ENCODE measurements at places on chromosomes 6 and 20. TPM values are rescaled to one million over a fixed set of nuclear protein-coding genes. Genes with fewer than 3 reads are reported as not detected.

Gene PRDM1
- total RNA-seq, result 1.8 TPM

Gene ENPP3
- total RNA-seq, result 0.42 TPM

Gene FOXP4
- 10.8 TPM for total RNA-seq

DNA sequence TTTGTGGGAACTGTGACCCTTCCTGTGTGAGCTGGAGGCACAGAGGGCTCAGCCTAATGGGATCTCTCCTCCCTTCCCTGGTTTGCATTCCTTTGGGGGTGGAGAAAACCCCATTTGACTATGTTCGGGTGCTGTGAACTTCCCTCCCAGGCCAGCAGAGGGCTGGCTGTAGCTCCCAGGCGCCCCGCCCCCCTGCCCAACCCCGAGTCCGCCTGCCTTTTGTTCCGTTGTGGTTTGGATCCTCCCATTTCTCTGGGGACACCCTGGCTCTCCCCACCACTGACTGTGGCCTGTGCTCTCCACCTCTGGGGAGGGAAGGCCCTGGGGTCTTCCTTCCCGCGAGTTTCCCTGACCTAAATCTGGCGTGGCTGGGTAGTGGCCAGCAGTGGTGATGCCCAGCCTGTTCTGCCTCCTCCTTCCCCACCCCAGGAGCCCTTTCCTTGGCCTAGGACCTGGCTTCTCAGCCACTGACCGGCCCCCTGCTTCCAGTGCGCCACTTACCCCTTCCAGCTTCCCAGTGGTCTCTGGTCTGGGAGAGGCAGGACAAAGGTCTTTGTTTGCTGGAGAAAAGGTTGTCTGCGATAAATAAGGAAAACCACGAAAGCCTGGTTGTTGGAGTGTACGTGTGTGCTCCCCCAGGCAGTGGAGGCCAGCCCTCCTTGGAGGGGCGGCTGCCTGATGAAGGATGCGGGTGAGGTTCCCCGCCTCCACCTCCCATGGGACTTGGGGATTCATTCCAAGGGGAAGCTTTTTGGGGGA is 4.9 kb downstream of the VEGFA start:
- no peak for DNase-seq
- H3K4me3 ChIP-seq, result peak overlapping the region; percentile 82
- H3K27me3 ChIP-seq, result no peaks in the 10 kb centered on the region
- peaks cover 39% of the 10 kb centered on the region for H3K36me3 ChIP-seq
- H3K27ac ChIP-seq, result peak overlapping the region; percentile 97
- peaks cover 67% of the 10 kb centered on the region for H3K4me1 ChIP-seq

- DNase-seq, result no peak
- no peaks in the 10 kb centered on the region for H3K36me3 ChIP-seq
- H3K27ac ChIP-seq, result no peak overlapping the region
Measured at GRCh38 chr6:27593200-27593818, 120.4 kb upstream of the ZNF184 start.

- no peak for DNase-seq
- no peaks in the 10 kb centered on the region for H3K27me3 ChIP-seq
- no peak overlapping the region for H3K27ac ChIP-seq
- H3K4me1 ChIP-seq, result no peaks in the 10 kb centered on the region
Measured at GRCh38 chr6:137902699-137903098, 35.6 kb downstream of the TNFAIP3 start.

GRCh38 chr20:25008388-25009217 is 16.1 kb upstream of the APMAP start:
- H3K27ac ChIP-seq, result peak overlapping the region; percentile 67
- no peak overlapping the region for H3K4me3 ChIP-seq
- peaks cover 48% of the 10 kb centered on the region for H3K4me1 ChIP-seq
- no peaks in the 10 kb centered on the region for H3K27me3 ChIP-seq
- DNase-seq, result no peak
- peaks cover 74% of the 10 kb centered on the region for H3K36me3 ChIP-seq

GRCh38 chr6:124008000-124008987 is 204.6 kb downstream of the NKAIN2 start:
- no peaks in the 10 kb centered on the region for H3K36me3 ChIP-seq
- no peak overlapping the region for H3K27ac ChIP-seq
- no peak for DNase-seq
- H3K27me3 ChIP-seq, result no peaks in the 10 kb centered on the region

DNA sequence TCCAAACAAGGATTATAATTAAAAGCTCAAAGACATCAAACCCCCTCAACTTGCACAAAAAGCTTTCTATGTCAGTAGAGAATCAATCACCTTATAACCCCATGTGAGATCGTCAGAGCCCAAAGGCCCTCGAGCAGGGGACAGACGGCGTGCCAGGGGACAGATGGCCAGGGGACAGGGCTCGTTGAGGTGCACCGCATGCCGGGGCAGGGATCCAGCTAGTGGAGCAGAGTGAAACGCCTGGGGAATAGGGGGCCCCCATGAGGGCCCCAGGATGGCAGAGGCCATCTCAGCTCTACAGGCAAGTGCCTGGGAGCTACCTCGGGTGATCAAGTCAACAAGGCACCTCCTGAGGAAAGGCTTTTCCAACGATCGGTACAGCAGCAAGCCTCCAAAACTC is 28.6 kb downstream of the DIDO1 start:
- no peak for DNase-seq
- H3K27ac ChIP-seq, result no peak overlapping the region
- peaks cover 22% of the 10 kb centered on the region for H3K4me1 ChIP-seq
- no peak overlapping the region for H3K4me3 ChIP-seq
- H3K36me3 ChIP-seq, result peaks cover 63% of the 10 kb centered on the region

- H3K27me3 ChIP-seq, result peaks cover 62% of the 10 kb centered on the region
- DNase-seq, result no peak
- H3K4me3 ChIP-seq, result no peak overlapping the region
- no peaks in the 10 kb centered on the region for H3K36me3 ChIP-seq
- H3K27ac ChIP-seq, result no peak overlapping the region
Measured at GRCh38 chr20:21398109-21399004, 1.0 kb upstream of the NKX2-4 start.

- no peaks in the 10 kb centered on the region for H3K27me3 ChIP-seq
- H3K4me1 ChIP-seq, result peaks cover 8% of the 10 kb centered on the region
- H3K27ac ChIP-seq, result peak overlapping the region; percentile 33
Measured at GRCh38 chr20:48897305-48898010, 24.1 kb upstream of the ARFGEF2 start.

Measured in esophagus muscularis mucosa (tissue), 4 donors.